Fibroblast of skin of scalp (primary cell): ENCODE measurements at places on chromosomes 7 and 10.

- no peak for DNase-seq
Observed at GRCh38 chr10:85598646-85599045, 767.9 kb downstream of the GRID1 start.

- peak; percentile 10 for DNase-seq
Observed at GRCh38 chr7:136251826-136252225, 274.7 kb upstream of the MTPN start.

DNA sequence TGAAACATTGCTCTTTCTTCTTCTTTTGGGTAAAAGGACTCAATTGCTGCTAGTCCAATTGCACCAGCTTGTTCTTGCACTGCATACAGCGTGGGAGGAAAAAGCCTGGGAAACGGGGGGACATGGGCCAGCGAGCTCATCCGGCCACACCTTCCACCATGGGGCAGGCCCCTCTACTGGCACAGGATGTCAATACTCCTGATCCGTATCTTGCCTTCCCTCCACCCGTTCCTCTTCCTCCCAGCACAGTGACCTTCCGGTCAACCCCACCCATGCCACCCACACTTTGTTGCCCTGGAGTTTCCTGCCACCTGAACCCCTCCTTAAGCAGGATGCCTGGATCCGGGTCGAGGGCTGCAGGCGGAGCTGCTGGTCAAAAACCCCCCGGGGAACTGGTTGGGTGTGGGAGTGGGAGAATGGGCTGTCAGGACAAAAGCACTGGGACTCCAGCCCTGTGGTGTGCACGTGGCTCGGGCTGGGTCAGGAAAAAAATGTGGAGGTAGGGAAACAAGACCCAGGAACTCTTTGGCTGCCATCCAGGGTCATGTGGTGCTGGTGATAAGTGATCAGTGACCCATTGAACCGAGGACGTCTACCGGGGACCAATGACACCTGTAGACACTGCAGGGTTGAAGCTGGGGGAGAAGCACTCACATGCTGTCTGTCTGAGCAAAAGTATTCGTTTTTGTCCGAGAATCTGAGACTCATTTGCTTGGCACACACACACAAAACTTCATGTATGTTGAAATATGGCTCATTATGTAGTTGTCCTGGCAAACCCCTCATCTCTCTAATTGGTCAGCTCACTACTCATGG, 8.1 kb downstream of the IL2RA start:
- no peak for DNase-seq

DNA sequence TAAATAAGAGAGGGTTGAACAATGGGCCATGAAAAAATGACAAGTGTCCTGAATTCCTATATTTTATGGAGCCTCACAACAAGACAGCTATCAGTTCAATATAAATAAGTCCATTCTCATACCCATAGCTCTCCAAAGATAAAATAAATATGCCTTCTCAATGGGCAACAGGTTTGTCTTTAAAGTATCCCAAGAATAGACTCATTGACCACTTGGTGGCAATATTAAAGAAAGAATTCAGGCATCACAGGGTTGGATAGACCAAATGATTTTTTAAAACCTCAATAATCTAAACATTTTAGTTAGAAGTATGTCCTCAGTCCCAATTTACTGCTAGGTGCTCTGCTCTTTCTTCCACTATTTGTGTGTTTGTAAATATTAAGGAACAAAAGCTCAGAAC, 165.1 kb upstream of the WNT16 start:
- peak; percentile 19 for DNase-seq

DNA sequence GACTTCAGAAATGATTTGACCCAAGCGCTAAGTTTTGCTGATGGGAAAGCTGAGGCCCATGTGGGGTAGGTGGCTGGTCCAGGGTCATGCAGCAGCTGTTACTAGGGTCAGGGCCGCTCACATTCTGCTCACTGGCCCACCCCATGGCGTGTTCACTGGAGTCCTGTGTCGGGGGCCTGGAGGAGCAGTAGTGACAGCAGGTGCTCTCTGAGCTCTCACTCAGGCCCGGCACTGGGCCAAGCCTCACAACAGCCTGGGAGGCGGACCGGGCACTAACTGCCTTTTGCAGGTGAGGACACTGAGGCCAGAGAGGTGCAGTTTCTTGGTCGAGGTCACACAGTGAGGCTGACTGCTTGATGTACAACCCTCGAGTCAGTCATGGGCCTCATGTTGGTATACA, 82.7 kb downstream of the GLRX3 start:
- no peak for DNase-seq

- DNase-seq, result no peak
Observed at GRCh38 chr10:34773636-34774630, 41.2 kb downstream of the PARD3 start.

DNA sequence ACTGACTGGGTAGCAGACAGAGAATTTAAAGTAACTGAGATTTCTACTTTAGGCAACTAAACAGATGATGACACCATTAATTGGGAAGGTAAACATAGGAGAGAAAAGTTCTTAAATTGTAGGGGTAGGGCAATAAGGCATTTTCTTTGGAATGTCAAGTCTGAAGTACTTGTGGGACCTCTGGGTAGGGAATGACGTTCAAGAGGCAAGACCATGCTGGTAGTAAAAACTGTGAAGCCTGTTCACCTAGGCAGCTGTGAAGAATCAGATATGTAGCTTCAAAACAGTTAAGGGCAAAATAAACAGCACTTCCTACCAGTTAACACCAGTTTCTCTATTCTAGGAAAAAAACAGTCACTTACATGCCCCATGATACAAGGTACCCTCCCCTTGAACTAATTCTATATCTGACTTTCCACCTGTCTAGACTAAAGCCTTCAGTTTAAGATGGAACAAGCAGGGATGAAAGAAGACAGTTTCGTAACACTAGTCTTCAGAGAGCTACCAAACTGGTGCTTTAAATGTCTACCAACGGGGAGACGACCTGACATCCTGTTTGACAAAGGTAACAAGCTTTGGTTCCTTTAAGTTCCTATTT, 63.1 kb upstream of the KCNIP2 start:
- DNase-seq, result no peak

GRCh38 chr7:16984375-16984774, 102.6 kb upstream of the AGR3 start:
- no peak for DNase-seq

GRCh38 chr7:157444843-157445135, 108.0 kb downstream of the DNAJB6 start:
- DNase-seq, result no peak

DNA sequence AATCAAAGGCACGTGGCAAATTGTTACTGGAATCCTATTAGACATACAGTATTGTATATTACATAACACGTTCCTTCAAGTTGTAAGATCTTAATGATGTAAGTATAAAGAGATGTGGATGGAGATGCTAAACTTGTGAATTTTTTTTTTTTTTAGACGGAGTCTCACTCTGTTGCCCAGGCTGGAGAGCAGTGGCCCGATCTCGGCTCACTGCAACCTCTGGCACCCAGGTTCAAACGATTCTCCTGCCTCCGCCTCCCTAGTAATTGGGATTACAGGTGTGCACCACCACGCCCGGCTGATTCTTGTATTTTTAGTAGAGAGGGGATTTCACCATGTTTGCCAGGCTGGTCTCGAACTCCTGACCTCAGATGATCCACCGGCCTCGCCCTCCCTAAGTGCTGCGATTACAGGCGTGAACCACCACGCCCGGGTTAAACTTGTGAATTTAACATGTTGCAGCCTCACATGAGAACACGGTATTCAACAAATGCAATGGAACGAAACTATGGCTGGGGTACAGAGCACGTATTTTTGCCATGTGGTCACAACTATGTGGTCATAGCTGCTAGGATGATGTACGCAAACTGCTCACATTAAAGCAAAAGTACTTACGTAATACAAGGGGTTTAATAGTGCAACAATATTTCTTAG, 818 bp upstream of the SUPV3L1 start:
- no peak for DNase-seq
